ENCODE measurements at places on chromosomes 7 and 10.
A peak's percentile ranks its signal among the peaks of the same experiment; 100 is the strongest.

DNA sequence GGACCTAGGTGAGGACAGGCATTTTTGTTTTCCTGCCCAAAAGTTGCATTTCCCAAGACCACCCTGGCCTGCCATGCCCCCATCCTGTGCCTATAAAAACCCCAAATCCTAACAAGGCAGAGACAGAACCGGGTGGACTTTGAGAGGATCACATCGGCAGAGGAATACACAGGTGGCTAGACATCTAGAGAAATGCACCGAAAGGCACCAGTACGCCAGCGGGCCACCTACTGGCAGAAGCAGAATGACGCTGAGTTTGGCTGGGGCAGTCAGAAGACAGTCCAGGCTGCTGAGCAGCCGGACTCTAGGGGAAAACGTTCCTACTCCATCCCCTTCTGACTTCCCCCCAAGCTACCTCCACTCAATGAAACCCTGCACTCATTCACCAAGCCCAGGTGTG lies 2.8 kb downstream of the AKR1C4 start:
- no peaks in the 10 kb centered on the region for H3K4me1 ChIP-seq
- no peak overlapping the region for H3K4me3 ChIP-seq
- H3K36me3 ChIP-seq = no peaks in the 10 kb centered on the region
- H3K27ac ChIP-seq = no peak overlapping the region
- no peak for DNase-seq

GRCh38 chr7:30225863-30226613 lies 58.4 kb upstream of the ZNRF2 start:
- DNase-seq = peak; percentile 87
- no peaks in the 10 kb centered on the region for H3K36me3 ChIP-seq
- H3K27ac ChIP-seq = peak overlapping the region; percentile 41

DNA sequence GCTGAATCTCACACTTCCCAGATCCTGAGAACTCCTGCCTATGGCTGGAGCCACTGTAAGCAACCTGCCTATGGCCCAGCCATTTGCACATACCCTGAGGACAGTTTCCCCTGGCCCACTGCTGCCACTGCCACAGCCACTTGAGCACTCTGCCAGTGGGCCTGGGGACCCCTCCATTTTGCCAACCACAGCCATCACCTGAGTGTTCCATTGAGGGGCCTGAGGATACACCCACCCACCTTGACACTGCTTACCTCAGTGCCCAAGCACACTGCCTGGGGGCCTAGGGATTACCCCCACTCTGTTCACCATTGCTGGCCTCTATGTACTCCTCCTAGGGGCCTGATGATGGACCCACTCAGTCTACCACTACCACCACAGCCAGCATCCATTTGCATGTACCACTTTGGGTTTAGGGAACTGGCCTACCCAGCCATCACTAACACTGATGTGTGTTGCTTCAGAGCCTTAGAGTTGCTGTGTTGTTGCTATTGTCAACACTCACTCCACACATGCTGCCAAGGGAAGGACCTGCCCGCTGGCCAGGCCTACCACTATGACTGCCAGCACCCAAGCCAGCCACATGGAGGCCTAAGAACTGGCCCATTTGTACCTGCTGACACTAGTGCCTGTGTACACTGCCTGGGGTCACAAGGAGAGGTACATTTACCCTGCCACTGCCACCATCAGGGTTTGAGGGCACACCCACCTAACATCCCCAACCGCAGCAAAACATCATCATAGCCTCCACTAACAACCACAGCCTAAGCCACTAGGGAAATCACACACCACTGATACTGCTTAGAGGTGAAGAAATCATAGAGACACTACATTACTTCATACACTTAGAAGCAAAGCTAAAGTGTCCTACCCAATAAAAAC lies 45.9 kb upstream of the ANTXRL start:
- H3K4me3 ChIP-seq = no peak overlapping the region
- no peaks in the 10 kb centered on the region for H3K4me1 ChIP-seq
- DNase-seq = no peak
- no peak overlapping the region for H3K27ac ChIP-seq
- no peaks in the 10 kb centered on the region for H3K27me3 ChIP-seq

DNA sequence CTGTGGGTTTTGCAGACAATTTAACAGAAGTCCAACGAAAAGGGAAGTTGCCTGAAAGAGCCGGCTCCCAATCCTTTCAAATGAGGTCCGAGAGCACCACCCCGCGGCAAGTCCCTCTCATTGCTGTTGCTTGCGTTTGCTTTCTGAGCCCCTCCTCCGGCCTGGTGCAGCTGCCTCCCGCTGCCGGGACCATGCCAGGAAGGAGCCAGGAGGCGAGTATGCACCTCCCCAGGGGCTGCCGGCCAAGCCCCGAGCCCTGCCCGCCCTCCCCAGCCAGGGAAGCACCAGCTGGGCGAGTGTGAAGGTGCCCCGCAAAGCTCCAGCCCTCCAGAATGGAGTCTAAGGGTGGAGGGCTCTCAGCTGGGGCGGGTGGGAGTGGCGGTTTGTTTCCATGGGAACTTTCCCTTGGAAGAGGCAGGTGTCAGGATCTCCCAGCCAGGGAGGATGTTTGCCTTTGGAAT lies 25.8 kb upstream of the PPP2R2D start:
- H3K27me3 ChIP-seq = no peaks in the 10 kb centered on the region
- peak; percentile 88 for DNase-seq
- H3K36me3 ChIP-seq = no peaks in the 10 kb centered on the region
- no peaks in the 10 kb centered on the region for H3K4me1 ChIP-seq
- H3K27ac ChIP-seq = no peak overlapping the region
- no peak overlapping the region for H3K4me3 ChIP-seq

GRCh38 chr7:151683615-151684407 lies 164.1 kb upstream of the RHEB start:
- no peak overlapping the region for H3K4me3 ChIP-seq
- H3K27ac ChIP-seq = peak overlapping the region; percentile 30
- H3K36me3 ChIP-seq = no peaks in the 10 kb centered on the region
- no peaks in the 10 kb centered on the region for H3K27me3 ChIP-seq
- DNase-seq = no peak

- H3K4me3 ChIP-seq = no peak overlapping the region
- no peaks in the 10 kb centered on the region for H3K27me3 ChIP-seq
- H3K27ac ChIP-seq = no peak overlapping the region
- no peaks in the 10 kb centered on the region for H3K4me1 ChIP-seq
These were observed 782.5 kb downstream of the LRMDA start for GRCh38 chr10:76213876-76214275.

GRCh38 chr7:42236266-42236975 lies 588 bp downstream of the GLI3 start:
- H3K27ac ChIP-seq = peak overlapping the region; percentile 68
- no peaks in the 10 kb centered on the region for H3K27me3 ChIP-seq
- H3K4me1 ChIP-seq = peaks cover 25% of the 10 kb centered on the region

DNA sequence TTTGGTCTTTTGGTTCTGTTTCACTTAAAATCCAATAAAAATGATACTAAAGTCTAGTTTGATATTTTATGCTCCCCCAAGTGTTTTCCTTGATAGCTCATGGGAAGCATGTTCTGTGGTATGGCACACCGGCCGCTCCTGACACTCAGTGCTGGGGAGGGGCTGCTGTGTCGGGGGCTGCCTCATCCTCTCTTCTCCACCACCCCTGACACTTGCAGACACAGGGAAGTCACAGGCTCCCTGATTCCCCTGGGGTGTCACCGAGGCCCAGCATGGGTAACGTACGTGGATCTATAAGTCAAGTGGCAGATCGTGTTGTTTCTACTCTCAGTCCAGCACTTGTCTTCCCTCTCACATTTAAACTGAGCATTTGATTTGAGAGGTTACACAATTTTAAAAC lies 508.6 kb downstream of the TNS3 start:
- H3K4me1 ChIP-seq = peaks cover 29% of the 10 kb centered on the region
- no peak overlapping the region for H3K27ac ChIP-seq
- DNase-seq = no peak
- H3K27me3 ChIP-seq = no peaks in the 10 kb centered on the region
- H3K4me3 ChIP-seq = no peak overlapping the region
- H3K36me3 ChIP-seq = no peaks in the 10 kb centered on the region

DNA sequence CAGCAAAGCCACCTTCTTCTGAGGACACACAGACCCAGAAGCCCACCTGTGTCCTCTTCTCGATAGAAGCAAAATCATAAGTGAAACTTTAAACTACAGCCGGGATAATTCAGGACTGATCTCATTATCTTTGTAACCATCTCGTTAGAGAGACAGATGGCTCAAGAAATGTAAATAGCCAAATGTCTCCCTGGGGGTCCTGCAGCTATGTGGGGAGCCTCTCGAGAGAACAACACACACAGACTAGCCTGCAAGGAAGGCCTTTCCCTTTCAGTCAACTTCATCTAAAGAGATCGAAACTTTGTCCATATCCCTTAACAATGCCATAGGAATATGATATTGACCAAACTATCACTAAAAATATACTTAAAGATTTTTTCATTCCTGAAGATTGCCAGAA lies 93.5 kb downstream of the VWC2 start:
- no peak overlapping the region for H3K4me3 ChIP-seq
- no peak overlapping the region for H3K27ac ChIP-seq
- no peaks in the 10 kb centered on the region for H3K36me3 ChIP-seq
- H3K4me1 ChIP-seq = peaks cover 10% of the 10 kb centered on the region

DNA sequence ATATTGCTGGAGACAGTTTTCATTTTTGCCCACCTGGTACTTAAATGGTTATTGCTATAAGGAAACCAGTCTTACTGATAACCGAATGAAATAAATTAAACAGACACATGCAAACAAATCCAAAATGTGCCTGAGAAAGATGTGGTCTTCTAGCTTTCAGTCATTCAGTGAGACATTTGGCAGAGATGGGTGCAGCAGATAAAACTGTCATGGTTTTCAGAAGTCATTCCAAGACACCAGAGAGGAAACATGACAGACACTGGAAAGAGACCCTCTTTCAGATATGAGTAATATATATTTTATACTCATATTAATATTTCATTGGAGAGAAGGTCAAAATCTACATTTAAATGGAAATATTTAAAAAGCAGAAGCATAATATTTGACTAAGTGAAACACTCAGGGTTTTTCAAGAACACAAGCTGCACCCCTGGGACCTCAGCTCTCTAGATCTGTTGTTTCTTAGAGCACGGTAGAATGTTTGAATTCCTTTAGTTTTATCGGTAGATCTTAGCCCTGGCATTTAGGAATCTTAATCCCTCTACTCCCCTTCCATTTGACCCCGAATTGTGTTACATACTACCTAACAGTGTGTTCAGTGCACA lies 246.1 kb downstream of the AUTS2 start:
- H3K27ac ChIP-seq = no peak overlapping the region
- H3K4me1 ChIP-seq = peaks cover 15% of the 10 kb centered on the region
- H3K4me3 ChIP-seq = no peak overlapping the region
- DNase-seq = no peak

- H3K4me1 ChIP-seq = no peaks in the 10 kb centered on the region
- H3K36me3 ChIP-seq = no peaks in the 10 kb centered on the region
- no peak overlapping the region for H3K27ac ChIP-seq
- no peaks in the 10 kb centered on the region for H3K27me3 ChIP-seq
- DNase-seq = no peak
- H3K4me3 ChIP-seq = no peak overlapping the region
These were observed 456.2 kb upstream of the NRP1 start for GRCh38 chr10:33790521-33791271.

Data from cardiac muscle cell (in vitro differentiated cells and primary cell).